ENCODE measurements at places on chromosomes 6 and 20. TPM values are rescaled to one million over a fixed set of nuclear protein-coding genes. Genes with fewer than 3 reads are reported as not detected.

DNA sequence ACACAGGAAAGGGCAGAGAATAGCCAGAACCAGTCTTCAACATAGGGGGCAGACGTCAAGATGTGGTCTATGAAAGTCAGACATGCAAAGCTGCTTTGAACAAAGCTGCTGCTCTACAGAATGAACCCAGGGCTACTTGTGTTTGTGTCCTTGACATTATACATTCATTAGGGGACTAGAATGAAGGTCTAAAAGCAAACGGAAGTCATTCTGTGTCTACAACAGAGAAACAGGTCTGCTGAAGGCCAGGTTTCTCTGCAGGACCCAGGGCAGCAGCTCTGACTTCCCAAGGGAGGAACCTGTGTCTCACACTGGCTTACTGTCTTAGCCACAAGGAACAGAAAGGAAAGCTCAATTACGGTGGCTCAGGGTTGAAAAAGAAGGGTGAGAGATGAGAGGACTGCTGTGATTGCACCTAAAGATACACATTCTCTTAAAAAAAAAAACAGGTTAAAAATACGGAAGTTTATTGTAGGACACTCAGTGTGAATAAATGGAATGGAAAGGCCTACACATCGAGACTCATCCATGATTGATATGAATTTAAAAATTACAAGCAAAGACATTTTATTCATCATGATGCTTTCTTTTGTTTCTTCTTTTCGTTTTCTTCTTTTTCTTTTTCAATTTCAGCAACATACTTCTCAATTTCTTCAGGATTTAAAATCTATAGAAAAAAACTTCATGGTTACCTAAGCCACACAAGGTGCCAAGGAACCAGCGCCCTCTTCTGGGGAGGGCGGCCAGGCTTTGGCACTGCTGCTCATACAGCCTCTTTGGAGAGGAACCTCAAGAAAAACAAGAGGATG is 6.7 kb downstream of the PSMA7 start:
- no peak for DNase-seq

- DNase-seq, result no peak
Observed at GRCh38 chr6:43172104-43173007, 1.3 kb downstream of the SRF start.

DNA sequence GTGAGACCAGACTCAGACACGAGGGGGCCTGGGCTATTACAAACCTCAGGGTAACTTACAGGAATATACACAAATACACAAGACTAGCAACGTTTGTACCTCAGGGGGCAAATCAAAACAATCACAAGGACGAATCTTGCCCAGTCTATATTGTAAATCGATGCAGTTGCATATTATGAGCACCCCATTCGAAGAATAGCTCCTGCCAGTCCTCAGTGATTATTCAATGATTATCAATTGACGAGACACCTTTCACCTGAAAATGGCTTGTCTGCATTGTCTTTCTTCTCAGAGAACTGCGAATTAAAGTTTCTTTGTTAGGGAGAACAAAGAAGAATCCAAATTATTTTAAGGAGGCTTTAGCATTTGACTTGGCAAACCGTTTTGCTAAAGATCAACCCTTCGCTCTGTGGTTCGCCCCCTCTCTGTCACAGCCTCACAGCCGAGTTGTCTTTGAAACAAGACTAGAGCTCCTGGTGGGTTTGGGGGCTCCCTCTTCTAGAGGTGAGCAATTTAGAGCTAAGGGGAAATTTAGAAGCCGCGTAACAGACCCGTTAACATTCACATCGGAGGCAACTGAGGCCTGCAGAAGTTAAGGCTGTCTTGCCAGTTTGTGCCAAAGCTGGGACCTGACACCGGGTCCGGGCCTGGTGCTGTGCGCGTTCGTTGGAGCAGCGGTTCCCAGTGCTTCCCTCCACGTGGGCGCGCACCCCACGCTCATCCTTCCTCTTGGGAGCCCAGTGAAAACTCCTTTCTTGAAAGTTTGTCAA is 24.9 kb upstream of the MAP3K7 start:
- no peak for DNase-seq

DNA sequence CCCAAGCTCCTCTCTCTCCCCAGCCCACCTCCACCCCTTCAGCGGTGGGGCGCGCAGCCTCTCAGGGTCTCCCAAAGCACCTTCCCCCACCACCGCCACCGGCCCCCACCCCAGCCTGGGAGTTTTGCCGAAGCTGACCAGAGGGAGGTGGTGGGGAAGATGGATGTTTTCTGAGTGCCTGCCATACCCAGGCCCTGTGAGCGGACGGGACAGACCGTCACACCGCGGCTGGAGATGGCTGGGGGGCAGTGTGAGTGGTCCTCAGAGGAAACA is 5.7 kb downstream of the C20orf204 start:
- DNase-seq, result no peak

DNA sequence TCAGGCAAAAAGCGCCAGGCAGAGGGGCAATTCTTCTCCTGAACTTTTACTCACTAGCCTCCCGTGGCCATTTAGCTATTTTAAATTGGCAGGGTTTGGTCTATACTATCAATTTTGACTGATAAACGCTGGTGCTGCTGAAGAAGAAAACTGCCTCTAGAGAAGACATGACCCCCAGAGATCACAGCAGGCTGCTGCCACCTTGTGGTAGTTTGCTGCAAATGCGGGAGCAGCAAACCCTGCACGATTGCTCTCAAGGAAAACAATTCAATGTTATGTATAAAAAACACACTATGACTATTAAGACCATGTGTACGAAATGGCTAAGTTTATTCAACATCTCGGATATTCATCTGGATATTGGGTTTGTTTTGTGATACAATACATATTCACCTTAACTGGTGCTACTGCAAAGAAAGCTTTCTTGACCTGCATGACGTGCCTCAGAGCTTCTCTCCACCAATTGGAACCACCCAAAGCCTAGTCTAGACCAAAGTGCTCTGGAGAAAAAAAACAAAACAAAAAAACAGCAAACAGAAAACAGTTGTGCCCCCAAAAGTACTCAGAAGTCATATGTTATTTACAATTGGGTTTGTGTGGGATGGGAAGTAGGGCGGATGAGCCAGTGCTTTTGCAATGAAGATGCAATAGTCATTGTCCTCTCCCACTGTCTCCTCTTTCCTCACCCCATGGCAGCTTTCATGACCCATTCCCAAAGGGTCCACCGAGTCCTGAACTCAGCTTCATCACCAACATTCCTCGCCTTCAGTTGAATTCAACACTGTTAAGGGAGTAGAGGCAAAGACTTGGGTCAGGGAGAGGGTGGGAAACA is 19.6 kb upstream of the IL17F start:
- peak; percentile 17 for DNase-seq

- no peak for DNase-seq
Observed at GRCh38 chr20:14902432-14903089, 565.1 kb upstream of the FLRT3 start.

GRCh38 chr6:97014595-97014994 is 90.1 kb downstream of the KLHL32 start:
- DNase-seq, result no peak

DNA sequence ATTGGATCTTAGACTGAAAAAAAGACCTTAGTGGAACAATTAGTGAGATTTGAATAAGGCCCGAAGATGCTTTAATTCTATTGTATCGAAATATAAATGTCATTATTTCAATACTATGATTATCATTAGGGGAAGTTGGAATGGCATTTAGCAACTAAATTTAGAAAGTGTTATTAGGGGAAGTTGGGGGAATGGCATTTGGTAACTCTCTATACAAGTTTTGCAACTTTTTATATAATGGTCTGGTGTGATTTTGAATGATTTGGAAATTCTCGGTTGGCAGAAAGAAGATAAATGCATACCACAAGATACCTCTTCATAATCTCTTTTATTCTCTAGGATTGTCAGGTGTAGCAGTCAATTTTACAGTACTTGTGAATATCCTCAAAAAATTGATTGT is 49.2 kb downstream of the RNF144B start:
- no peak for DNase-seq

- no peak for DNase-seq
Observed at GRCh38 chr6:149510793-149511512, 26.1 kb upstream of the ZC3H12D start.

DNA sequence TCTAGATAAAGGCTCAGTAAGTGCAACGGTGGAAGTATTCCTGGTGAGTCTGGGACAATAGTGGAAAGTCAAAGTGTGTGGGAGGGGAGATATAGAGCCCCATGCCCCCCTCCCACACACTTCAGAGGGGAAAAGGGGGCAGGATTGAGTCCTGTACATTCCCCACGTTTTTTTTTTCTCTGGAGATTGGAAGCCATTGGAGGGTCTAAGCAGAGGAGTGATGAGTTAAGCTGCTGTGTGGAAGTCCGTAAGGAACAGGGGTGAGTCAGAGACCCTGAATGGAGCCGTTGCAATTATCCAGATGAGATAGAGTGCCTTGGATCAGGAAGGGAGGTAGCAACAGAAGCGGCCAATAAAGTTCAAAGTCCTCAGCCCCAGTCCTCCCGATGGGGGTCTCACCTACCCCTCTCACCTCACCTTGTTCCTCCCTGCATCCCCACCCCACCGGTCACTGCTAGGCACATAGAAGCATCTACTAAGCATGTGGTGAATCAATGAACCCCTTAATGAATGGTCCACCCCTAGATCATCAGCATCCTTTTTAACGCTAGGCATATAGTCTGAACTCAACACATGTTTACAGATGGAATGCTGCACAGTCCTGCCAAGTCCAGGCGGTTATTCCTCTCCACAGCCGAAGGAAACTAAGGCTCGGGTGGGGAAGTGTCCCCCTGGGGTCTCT is 662 bp upstream of the SLC9A8 start:
- DNase-seq, result no peak

- no peak for DNase-seq
Observed at GRCh38 chr6:28607990-28608389, 82.3 kb downstream of the GPX5 start.

DNA sequence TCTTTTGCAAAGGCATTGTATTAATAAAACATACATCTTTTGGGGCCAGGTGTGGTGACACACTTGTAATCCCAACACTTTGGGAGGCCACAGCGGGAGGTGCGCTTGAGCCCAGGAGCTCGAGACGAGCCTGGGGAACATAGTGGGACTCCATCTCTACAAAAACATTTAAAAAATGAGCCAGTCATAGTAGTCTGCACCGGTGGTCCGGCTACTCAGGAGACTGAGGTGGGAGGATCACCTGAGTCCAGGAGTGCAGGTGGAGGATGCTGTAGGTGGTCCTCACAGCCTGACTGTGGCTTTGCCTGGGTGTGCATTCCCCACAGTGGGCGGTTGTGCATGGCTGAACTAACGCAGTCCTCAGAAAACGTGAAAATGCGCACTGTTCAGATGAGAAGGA is 162.5 kb downstream of the DLL1 start:
- DNase-seq, result no peak

- no peak for DNase-seq
Observed at GRCh38 chr6:73030791-73031782, 194.2 kb downstream of the KHDC1L start.

DNA sequence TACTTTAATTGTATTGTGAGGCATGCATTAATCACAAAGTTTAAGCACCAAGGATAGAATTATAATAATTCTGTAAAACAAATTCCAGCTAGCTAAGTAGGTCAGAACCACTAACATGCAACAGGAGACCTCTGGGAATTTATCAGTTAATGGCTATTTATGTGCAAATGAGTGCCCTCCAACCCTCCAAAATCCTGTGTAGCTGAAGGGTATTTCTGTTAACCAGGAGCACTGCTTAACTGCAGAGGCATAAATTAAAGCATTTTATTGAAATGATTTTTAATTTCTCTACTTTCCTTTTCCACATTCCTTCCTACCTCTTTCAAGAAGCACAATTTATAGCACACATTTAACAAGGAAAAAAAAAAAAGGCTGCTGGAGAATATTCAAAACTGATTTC is 77.0 kb downstream of the MMS22L start:
- DNase-seq, result no peak

GRCh38 chr6:92688342-92688741 is 731.0 kb downstream of the EPHA7 start:
- DNase-seq, result no peak

DNA sequence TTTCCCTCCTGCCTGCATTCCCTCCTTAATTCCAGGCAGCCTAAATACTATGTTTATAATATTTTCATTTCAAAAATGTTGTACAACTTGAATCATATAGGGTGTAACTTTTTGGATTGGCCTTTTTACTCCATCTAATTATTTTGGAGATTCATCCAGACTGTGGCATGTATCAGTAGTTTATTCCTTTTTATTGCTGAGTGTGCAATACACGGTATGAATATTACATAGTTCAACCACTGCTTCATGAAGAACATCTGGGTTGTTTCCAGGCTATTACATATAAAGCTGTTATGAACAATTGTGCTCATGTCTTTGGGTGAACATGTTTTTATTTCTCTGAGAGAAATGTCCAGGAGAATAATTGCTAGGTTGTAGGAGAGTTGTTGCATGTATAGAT is 253.5 kb upstream of the SLC35B3 start:
- no peak for DNase-seq

- DNase-seq, result peak; percentile 83
Observed at GRCh38 chr6:36350681-36351571, 14.2 kb upstream of the BNIP5 start.

DNA sequence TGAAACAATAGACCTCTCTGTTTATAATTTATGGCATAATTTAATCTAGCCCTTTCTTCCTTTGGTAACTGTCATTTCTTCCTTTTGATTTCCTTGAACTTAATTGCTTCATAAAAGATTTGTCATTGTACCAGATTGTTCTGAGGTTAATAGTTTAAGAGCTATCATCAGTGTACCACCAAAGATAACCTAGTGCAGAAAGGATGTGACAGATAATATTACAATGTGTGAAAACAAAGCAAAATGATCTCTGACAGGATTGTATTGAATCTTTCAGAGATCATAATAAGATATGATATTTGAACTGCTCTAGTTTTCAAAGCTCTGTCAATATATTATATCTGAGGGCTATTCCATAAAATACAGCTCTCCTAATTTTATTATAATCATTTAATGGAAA is 132.1 kb upstream of the PTCHD4 start:
- no peak for DNase-seq

GRCh38 chr6:104431096-104431495 is 428.6 kb downstream of the HACE1 start:
- DNase-seq, result no peak

- DNase-seq, result no peak
Observed at GRCh38 chr6:157670466-157671186, 152.4 kb upstream of the SNX9 start.

GRCh38 chr20:31908016-31908415 is 37.6 kb downstream of the TTLL9 start:
- no peak for DNase-seq

GRCh38 chr20:62132421-62132820 is 10.1 kb downstream of the LSM14B start:
- no peak for DNase-seq

DCDC2 gene
- not detected for total RNA-seq

LIME1 gene
- total RNA-seq, result 1.6 TPM

DDX43 gene
- 0.14 TPM for total RNA-seq

ZFAND3 gene
- 23.5 TPM for total RNA-seq

HLA-DOA gene
- total RNA-seq, result not detected

CDKAL1 gene
- total RNA-seq, result 21.8 TPM

PABPC1L gene
- total RNA-seq, result 3.3 TPM

RPL10A gene
- total RNA-seq, result 2,048 TPM

OR2H1 gene
- not detected for total RNA-seq

BMP7 gene
- total RNA-seq, result not detected

CTAGE9 gene
- total RNA-seq, result not detected

TRIM10 gene
- total RNA-seq, result not detected

TAF8 gene
- 16.3 TPM for total RNA-seq

ADGB gene
- not detected for total RNA-seq

CST1 gene
- 0.26 TPM for total RNA-seq

ME1 gene
- 16.1 TPM for total RNA-seq

GMDS gene
- 10.4 TPM for total RNA-seq
